ENCODE measurements at places on chromosomes 4 and X. TPM values are rescaled to one million over a fixed set of nuclear protein-coding genes. Genes with fewer than 3 reads are reported as not detected.

The SMIM31 gene
- total RNA-seq = not detected

The RTL9 gene
- total RNA-seq = 0.52 TPM

The SSX2 gene
- total RNA-seq = not detected

The GLRA3 gene
- total RNA-seq = not detected

The MTMR8 gene
- 2.6 TPM for total RNA-seq

The GYPA gene
- 14.1 TPM for total RNA-seq

The YTHDC1 gene
- total RNA-seq = 43.8 TPM
